CD14-positive monocyte (primary cell): ENCODE measurements at places on chromosomes 11 and 22.
A peak's percentile ranks its signal among the peaks of the same experiment; 100 is the strongest.

DNA sequence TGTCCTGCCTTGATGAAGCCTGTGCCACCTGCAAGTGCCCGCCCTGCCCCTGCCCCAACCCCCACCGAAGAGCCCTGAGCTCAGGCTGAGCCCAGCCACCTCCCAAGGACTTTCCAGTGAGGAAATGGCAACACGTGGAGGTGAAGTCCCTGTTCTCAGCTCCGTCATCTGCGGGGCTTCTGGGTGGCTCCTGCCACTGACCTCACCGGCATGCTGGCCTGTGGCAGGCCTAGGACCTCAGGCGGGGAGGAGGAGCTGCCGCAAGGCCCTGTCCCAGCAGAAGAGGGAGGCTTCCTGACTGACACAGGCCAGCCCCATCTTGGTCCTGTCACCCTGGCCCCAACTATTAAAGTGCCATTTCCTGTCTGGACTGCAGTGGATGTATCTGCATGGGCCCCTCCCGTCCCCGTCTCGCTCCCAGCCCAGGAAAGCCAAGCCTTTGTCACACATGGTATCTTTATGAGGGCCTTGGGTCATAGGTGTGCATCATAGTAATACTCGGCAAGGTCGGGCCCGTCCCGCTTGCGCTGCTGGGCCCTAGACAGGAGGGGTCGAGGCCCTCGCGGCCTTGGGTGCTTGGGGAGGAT, 882 bp downstream of the FREY1 start:
- peak; percentile 22 for DNase-seq

DNA sequence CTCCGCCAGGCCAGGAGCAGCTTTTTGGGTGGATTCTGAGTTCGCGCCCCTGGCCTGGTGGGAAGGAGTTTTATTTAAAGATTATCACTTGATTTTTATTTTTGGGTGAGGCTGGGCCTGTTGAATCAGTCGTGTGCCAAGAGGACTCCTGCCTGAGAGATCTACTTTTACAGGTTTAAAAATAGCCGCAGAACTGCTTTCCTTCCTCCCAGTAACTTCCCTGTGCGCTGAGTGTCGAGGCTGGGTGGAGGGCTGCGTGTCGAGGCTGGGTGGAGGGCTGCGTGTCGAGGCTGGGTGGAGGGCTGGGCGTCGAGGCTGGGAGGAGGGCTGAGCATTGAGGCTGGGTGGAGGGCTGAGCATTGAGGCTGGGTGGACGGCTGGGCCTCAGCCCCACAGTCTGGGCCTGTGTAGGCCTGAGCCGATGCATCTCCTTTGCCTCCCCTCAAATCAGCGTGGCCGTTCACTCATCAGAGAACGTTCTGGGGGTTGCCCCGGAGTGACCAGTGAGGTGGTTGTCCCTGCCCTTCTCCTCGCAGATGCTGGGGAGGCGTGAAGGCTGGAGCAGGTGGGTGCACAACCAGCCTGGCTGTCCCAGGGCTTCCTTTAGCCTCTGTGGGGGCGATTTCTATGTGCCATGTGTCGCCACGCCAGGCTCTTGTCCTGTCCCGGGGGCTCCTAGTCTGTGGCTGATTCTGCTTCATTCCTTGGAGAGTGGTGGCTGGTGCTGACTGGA, 30.1 kb downstream of the GRAMD4 start:
- no peak for DNase-seq

GRCh38 chr11:46361283-46362155, 14.3 kb downstream of the DGKZ start:
- DNase-seq, result peak; percentile 75

- no peak for DNase-seq
Observed at GRCh38 chr11:21411104-21411503, 741.7 kb downstream of the NELL1 start.
